Hair follicle dermal papilla cell (primary cell): ENCODE measurements at places on chromosomes 2 and 18. TPM values are rescaled to one million over a fixed set of nuclear protein-coding genes. Genes with fewer than 3 reads are reported as not detected.

SCLY gene
- 15.6 and 16.3 TPM in 2 replicates for total RNA-seq

DYSF gene
- total RNA-seq, result 1.2 and 1.8 TPM in 2 replicates

MC5R gene
- total RNA-seq, result 0.16 TPM in 1 of 2 replicates, not detected in the other

INHA gene
- 0.32 TPM in 1 of 2 replicates, not detected in the other for total RNA-seq

SPATA3 gene
- total RNA-seq, result not detected in 2 replicates

OBSL1 gene
- total RNA-seq, result 81.8 and 99.5 TPM in 2 replicates

NEU2 gene
- total RNA-seq, result not detected in 2 replicates

TANC1 gene
- total RNA-seq, result 34.7 and 40.4 TPM in 2 replicates

SRD5A2 gene
- total RNA-seq, result 2.9 and 11.4 TPM in 2 replicates

ADCYAP1 gene
- not detected in 2 replicates for total RNA-seq

TDRD15 gene
- not detected in 2 replicates for total RNA-seq

AQP4 gene
- not detected in 2 replicates for total RNA-seq

SKOR2 gene
- total RNA-seq, result not detected in 2 replicates
